ENCODE measurements at places on chromosomes 7 and 10.

DNA sequence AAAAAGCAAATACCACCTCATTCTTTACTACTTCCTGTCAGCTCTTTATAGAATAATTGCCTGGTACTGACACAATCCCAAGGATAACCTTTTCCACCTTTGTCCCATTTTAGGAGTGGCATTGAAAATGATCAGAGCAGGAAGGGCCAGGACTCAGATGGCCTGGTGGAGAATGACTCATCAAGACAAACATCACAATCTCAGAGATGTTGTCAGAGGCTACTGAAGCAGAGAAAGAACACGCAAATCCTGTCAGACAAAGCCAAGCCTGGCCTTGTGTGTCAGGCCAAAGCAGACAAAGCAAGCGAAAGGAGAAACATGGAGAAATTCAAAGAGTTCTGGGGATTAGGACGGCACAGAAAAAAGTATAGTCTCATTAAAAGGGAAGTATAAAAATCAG lies 40.9 kb downstream of the NSUN6 start:
- no peak for DNase-seq

DNA sequence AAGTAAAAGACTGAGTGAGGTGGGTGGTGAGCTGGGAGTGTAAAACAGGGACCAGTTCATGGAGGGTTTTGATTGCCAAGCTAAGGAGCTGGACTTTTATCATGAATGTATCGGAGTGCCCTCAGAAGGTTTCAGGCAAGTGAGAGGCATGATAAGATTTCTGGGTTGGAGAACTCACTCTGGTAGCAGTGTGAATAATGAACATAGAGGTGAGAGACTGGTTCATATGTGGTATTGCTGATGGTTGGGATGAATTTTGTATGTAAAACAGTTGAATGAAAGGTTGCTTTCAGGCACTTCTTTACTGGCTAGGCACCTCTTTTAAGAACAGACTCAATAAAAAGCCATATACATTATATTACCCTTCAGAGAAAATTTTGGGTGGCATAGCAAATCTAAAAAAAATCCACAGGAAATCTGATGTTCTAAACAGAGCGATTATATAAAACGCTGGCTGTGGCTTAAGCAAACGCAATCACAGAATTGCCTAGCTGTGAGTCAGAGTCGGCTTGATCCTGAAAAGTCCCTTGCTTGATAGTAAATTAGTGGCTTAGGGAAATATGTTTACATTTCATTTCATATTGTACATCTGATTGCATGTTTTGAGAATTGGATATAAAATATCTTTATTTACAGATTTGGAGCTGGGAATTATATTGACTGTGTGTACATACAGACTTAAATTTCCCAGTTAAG lies 92.9 kb upstream of the HDAC9 start:
- DNase-seq, result no peak

DNA sequence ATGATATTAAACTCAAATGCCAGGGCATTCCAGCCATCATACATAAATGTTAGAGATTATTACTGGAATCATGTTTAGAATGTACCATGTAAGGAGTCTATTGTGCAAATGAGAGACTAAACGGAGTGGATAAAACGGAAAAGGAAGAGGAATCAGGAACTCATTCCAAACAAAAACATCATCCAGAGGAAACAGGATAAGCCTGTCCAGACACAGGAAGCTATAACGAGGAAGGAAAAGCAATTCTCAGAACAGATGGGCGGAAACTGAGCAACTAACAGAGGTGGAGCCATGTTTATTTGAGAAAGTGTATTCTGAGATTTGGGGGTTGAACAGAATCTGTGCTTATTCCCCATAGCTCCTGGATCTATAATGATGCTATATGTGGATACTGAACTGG lies 52.3 kb upstream of the TRIM24 start:
- no peak for DNase-seq

DNA sequence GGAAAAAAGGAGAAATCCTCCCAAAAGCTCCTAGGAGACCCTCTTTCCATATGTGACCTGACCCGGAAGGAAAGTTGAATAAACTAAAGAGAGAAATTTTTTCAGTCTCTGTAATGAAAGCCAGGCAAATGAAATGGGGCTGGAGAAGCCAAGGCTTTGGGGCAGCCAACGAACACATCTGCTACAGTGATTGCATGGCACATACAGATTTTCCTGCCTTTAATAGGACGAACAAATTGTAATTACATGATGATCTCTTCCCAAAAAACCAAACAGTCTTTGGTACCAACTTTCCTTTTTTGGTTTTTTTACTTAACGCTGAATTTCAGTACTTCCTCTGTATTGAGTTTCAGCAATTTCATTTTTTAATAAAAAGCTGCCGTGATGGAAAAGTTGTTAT lies 23.5 kb upstream of the PTN start:
- DNase-seq, result no peak

DNA sequence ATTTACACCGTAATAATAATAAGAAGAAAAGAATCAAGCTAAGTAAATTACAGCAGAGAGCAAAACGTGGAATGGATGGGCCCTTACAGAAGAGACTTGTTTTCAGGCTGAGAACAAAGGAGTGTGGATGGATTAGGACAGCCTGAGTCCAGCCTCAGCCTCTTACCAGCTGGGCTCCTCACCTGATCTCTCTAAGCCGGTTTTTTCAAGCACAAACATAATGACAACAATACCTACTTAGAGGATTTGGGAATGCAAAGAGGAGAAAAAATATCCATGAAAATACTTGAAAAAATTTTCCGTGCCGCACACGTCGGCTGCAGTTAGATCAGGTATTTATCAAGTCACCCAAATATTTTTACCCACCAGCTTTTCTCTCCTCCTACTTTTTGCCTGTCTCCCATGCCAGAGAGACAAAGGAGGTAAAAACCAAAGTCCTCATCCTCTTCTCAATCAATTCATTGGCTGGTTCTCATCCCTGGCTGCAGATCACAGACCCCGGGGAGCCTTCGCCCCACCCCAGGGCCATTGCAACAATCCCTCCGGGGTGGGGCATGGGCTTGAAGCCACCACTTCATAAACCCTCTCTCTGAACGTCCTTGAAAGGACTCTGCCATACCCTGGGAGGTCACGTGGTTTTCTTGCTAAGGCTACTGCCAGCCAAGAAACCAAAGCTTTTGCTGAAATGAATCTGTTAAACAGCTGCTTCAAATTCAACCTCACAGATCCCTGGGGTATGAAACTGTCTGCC lies 29.7 kb upstream of the GTF2I start:
- DNase-seq, result no peak

- no peak for DNase-seq
Measured at GRCh38 chr7:18370633-18371032, 124.9 kb upstream of the HDAC9 start.

- no peak for DNase-seq
Measured at GRCh38 chr7:96949766-96950165, 55.6 kb upstream of the DLX6 start.

GRCh38 chr7:1407892-1408291 lies 51.4 kb downstream of the MICALL2 start:
- no peak for DNase-seq

- no peak for DNase-seq
Measured at GRCh38 chr10:118520116-118520742, 75.2 kb downstream of the PRLHR start.
